ENCODE measurements at places on chromosomes 6 and 20.

DNA sequence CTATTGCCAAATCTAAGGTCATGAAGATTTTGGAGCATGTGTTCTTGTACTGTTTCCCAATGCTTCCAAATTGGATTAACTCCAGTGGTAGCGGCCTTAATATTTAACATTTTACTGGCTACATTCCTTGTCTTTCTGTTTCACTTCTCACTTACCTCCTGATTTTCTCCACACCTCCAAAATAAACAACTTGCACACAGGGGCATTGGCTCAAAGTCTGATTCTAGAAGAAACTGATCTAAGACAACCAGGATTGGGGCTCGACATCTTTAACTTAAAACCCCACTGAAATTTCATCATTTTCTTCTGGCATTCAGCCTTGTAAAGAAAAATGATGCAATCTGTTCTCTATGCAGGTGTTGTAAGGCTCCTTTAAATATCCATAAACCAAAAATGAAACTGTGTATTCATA is 557.9 kb upstream of the ID4 start:
- DNase-seq, result no peak

GRCh38 chr20:2364044-2364443 is 16.7 kb upstream of the TGM6 start:
- DNase-seq, result no peak

DNA sequence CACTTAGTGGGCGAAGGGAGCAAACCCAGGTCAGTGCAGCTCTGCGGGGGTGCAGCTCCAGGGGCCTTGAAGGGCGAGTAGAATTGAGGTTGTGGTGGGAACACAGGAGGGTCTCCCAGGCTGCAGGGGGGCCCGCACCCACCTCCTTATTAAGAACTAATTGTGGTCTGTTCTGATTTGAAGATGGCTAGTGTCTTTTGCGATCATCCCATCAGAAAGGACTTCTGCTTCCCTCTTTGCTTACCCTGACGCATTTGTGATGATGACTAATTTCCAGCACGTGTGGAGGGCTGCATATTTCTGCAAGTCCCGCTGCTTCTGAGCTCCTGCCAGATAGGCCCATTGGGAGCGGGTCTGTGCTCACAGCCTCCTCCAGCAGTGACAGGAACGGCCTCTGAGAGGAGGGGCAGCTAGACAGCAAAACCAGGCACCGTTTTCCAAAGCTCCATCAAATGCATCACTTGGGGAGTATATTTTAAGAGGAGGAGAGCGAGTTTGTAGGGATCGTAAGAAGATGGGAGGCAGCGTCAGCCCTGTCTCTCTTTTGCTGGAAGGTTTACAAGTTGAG is 268.9 kb downstream of the CDH4 start:
- DNase-seq, result no peak

DNA sequence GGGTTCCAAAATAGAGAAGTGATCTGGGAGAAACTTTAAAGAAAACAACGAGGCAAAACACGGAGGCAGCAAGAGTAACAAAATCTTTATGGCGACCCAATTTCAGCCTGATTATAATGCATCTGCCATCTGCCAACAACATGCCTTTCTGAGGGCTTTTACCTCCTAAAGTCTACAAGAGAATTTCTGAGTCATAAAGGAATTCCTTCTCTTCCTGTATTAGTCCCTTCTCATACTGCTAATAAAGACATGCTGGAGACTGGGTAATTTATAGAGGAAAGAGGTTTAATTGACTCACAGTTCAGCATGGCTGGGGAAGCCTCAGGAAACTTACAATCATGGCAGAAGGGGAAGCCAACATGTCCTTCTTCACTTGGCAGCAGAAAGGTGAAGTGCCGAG is 226.6 kb downstream of the HACE1 start:
- no peak for DNase-seq

DNA sequence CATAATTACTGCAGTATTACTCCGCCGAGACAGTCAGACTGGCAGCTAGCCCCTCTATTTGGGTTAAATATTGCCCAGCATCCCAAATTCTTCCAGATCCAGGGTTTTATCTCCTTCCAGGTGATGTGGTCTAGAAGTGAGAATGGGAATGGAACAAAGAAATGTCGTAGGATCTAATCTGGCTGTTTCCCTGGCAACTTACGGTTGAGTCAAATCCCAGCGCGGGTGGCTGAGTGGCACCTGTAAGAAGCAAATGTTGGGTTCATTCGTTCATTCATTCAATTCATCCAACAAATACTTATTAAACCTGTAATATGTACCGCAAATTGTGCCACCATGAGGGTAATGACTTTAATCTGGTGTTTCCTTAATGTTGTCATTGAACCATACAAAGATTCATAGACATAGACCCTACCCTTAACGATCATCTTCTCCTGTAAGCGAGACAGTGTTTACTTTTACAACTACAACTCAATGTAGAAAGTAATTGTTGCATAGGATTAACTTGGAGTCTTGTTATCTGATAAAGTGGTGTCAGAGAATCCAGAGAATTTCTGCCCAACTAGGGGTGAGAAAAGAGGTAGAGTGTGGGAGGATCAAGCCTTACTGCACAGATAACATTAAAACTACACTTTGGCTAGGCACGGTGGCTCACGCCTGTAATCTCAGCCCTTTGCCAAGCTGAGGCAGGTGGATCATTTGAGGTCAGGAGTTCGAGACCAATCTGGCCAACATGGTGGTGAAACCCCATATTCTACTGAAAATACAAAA is 91.3 kb upstream of the ADGRF1 start:
- no peak for DNase-seq

- DNase-seq, result no peak
Observed at GRCh38 chr6:14429396-14429795, 311.8 kb downstream of the CD83 start.

- DNase-seq, result no peak
Observed at GRCh38 chr6:34908194-34908593, 19.1 kb downstream of the ANKS1A start.

DNA sequence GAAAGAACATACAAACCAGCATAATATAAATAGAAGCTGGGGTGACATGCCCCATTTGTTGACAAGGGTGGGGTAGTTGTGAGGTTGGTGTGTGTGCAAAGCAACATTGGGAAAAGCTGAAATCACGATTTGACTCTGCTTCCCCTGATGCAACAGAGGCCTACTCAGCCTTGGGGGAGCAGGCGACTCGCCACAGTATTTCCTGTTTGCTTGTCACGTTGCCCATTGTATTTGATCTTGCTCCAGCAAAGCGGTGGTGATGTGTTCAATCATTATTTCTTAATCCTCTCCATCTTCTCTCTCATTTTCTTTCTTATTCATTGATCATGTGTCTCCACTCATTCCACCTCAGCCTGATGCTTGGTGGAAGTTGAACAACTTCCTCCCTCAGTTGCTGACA is 165.8 kb upstream of the CITED2 start:
- DNase-seq, result no peak

- no peak for DNase-seq
Observed at GRCh38 chr6:100446115-100447080, 18.3 kb downstream of the SIM1 start.

DNA sequence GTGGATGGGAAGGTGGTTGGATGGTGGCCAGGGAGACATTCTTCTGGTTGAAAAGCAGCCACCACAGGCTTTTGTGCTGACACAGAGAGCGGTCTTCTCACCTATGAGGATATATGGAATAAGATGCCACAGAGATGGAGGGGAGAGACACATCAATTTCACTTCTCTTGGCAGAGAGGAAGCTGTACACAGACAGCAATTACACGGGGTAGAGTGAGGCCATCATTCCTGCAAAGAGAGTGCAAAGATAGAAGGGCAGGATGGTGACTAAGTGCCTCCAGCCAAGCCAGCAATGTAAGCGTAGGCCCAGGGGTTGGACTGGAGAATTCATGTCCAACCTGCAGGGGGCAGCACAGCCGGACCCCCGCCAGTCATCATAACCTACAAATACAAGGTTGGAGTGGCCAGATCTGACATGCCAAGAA is 56.4 kb downstream of the NRN1 start:
- DNase-seq, result peak; percentile 4

DNA sequence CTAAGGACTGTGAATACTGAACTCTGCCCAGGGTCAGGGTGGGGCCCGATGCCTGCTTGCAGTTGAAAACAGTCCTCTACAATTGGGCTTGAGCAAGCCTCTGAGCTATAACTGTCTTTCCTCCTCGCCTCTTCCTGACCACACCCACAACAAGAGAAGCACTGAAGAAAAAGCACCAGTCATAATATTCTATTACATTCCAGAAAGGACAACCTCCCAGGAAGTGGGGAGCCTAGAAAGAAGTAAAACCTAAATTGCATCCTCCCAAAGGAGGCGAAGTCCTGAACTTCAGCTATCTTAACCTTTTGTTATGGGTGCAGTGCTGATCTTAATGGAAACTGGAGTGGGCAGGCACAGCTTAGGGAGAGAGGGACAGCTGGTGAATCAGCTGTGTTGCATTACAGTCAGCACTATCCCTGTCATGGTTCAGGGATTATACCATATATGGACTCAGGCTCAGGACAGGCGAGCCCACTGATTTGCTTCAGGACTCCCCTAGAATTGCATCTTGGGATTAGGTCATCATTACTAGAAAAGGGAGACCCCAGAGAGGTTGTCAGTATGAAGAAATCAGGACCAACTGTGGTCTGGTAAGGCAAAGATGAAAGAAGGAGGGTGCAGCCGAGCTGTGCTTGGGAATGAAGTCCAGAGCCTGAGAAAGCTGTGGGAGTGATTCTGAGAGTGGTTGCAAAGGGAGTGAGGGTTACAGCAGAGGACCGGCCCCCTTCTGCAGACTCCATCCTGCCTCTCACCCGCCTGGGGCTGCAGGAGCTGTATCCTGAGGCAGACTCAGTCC is 18.3 kb upstream of the TRAM2 start:
- no peak for DNase-seq

- no peak for DNase-seq
Observed at GRCh38 chr6:163344411-163344810, 70.1 kb upstream of the QKI start.

GRCh38 chr6:71724456-71725125 is 161.8 kb upstream of the RIMS1 start:
- no peak for DNase-seq

- DNase-seq, result no peak
Observed at GRCh38 chr6:36805917-36806316, 33.3 kb downstream of the CPNE5 start.

DNA sequence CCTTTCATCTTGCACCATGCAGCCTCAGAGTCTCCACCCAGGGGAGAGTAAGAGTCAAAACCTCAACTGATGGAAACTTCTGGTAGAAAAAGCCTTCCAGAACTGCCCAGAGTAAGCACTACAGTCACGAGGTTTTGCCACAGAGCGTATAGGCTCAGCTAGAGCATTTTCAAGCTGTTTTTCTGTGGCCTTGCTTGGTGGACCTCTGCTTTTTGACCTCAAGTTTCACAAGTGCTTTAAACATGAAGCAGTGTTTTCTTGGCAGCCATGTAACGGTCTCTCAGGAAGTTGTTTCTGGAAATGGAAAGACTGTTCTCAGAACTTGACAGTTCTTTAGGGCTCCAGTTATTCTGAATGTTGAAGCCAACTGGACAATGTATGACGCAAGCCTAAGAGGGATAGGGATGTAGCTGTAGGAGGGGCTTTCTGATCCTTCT is 146.5 kb downstream of the ZDHHC14 start:
- DNase-seq, result no peak

- DNase-seq, result no peak
Observed at GRCh38 chr6:35047265-35048011, 93.7 kb downstream of the TCP11 start.

DNA sequence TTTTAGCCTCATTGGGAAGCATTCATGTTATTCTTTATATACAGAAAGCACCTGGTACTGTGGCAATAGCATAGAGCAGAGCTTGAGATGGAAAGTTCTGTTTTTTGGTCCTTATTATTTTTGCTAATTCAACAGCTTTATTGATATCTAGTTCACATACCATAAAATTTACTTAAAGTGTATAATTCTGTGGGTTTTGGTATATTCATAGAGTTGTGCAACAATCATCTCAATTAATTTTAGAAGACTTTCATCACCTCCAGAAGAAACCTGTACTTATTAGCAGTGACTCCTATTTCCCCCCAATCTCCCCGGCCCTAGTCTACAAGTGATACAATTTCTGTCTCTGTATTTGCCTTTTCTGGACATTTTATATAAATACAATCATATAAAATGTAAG is 77.4 kb downstream of the ANKRD6 start:
- DNase-seq, result no peak

- no peak for DNase-seq
Observed at GRCh38 chr6:52984247-52984646, 10.8 kb downstream of the GSTA4 start.
